ENCODE measurements at places on chromosomes 4 and X. TPM values are rescaled to one million over a fixed set of nuclear protein-coding genes. Genes with fewer than 3 reads are reported as not detected.

The KDR gene
- 2.5 TPM for total RNA-seq

The PARM1 gene
- 2.4 TPM for total RNA-seq

The SOWAHB gene
- total RNA-seq: 6.8 TPM

The NLGN4X gene
- total RNA-seq: 11.5 TPM

The CACNA1F gene
- not detected for total RNA-seq

DNA sequence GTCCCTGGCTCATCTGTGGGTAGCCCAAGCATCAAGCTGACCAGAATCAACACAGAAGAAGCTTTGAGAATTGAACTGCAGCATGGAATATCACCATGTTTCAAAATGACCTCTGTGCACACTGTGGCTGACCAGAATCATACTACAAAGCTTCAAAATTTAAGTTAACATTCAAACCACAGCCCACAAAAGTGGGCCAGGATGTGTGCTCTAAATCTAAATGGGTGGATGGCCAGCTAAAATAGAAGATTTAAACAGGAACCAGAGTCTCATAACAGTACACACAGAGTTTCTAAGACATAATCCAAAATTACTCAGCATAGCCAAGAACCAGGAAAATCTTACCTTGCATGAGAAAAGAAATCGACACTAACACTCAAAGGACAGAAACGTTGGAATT is 46.1 kb downstream of the KLF3 start:
- H3K4me1 ChIP-seq: no peaks in the 10 kb centered on the region
- no peak for DNase-seq
- no peaks in the 10 kb centered on the region for H3K27me3 ChIP-seq
- no peak overlapping the region for H3K4me3 ChIP-seq
- H3K27ac ChIP-seq: no peak overlapping the region
- no peaks in the 10 kb centered on the region for H3K36me3 ChIP-seq

DNA sequence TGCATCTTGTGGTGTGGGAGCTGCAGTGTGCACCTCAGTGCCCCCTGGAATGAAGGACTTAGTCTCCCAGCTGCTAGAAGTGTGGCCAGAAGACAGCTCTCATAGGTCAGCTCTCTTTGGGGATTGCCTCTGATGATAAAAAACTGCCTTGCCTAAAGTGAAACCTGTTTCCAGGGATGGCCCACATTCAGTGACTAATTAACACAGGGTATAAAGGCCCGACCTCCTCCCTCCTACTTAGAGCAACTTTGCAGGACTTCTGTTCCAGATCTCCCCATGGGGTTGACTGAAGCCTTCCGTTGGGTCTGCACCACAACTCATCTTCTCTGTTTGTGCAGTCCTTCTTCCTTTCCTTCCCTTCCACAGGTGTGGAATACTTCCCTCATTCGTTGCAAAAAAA is 53.2 kb downstream of the SPINK2 start:
- DNase-seq: no peak
- no peaks in the 10 kb centered on the region for H3K36me3 ChIP-seq
- H3K4me3 ChIP-seq: no peak overlapping the region
- no peaks in the 10 kb centered on the region for H3K4me1 ChIP-seq

DNA sequence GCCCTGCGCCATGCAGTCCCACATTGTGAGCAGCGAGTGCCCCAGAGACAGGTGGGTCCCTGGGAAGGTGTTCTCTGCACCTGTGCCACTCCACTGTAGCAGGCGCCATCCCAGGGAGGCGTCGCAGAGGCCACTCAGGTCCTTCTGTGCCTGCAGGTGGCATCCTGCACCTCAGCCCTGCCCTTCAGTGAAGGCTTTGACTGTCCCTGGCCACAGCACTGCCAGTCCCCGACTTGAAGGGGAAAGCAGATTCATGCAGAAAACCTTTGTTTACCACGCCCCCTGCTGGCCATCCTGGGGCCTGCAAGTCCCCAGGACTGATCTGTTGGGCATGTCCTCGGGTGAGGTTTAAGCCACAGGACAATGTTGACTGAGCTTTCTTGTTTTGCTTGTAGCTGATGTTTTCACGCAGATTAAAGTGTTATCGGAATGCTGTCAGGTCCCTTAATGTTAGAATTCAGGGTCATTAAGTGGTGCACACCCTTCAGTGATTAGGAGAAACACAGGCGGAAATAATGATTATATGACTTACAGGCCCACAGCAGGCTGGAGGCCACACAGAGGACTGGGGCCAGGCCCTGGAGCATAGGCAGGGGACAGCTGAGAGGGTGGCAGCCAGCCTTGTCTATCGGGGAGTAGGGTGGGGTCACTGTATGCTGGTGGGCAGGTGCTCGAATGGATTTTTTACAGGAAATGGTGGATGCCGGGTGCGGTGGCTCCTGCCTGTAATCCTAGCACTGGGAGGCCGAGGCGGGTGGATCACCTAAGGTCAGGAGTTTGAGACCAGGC is 5.0 kb downstream of the TACC3 start:
- peaks cover 9% of the 10 kb centered on the region for H3K36me3 ChIP-seq
- peaks cover 44% of the 10 kb centered on the region for H3K4me1 ChIP-seq
- H3K4me3 ChIP-seq: no peak overlapping the region
- DNase-seq: peak; percentile 42

DNA sequence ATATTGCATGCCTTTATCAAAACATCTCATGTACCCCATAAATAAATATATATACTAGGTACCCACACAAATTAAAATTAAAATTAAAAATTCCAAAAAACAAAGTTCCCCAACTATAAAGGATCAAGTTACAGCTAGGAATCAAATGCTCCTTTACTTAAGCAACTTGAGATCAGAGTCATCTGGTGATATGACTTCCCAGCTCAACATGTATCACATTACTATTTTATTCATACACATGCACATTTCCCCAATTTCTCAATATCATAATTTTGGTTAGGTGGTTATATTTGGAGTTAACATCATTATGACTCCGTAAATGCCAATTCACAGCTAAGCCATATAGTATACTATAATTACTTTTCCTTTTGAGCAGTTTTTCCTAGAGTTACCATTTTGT is 60.9 kb downstream of the CLOCK start:
- H3K27me3 ChIP-seq: no peaks in the 10 kb centered on the region
- no peak overlapping the region for H3K27ac ChIP-seq
- H3K4me3 ChIP-seq: no peak overlapping the region

DNA sequence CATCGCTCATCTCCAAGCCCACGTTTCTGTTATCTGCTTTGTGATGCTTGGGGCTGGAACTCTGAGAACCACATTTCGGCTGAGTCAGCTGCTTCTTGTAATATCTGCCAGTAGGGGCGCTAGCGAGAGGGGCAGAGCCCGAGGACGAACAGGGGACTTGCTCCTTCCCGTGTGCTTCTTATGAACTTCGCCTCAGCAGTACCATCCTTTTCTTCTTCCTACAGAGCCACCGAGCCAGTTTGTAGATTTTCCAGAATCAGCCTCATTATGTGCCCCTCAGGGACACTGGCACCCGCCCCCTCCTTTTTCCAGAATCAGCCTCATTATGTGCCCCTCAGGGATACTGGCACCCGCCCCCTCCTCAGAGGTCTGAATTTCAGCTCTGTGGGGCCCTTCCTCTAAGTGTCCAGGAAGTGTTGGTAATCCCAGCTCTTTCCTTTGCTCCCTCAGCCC is 441.7 kb upstream of the RASGEF1B start:
- H3K36me3 ChIP-seq: no peaks in the 10 kb centered on the region
- no peak for DNase-seq
- no peaks in the 10 kb centered on the region for H3K27me3 ChIP-seq
- H3K27ac ChIP-seq: no peak overlapping the region

DNA sequence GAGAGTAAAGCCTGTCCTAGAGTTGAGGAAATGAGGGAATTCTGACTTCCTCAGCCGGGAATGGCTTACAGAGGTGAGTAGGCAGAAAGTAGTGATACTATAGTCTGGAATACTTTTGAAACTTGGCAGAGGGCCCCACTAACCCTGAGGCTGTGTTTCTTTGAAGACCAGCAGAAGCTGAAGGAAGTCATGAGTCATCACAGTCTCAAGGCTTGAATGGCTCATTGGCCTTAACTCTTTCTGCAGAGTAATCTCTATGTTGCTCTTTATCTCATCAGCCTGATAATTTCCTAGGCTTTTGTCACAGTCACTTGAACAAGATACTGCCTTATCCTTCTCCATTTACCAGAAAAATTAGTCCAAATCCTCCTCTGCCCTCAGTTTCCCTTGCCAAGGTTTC is 80.8 kb downstream of the ANKRD50 start:
- H3K27ac ChIP-seq: peak overlapping the region; percentile 6
- DNase-seq: peak; percentile 98
- H3K27me3 ChIP-seq: no peaks in the 10 kb centered on the region
- H3K4me1 ChIP-seq: peaks cover 7% of the 10 kb centered on the region

DNA sequence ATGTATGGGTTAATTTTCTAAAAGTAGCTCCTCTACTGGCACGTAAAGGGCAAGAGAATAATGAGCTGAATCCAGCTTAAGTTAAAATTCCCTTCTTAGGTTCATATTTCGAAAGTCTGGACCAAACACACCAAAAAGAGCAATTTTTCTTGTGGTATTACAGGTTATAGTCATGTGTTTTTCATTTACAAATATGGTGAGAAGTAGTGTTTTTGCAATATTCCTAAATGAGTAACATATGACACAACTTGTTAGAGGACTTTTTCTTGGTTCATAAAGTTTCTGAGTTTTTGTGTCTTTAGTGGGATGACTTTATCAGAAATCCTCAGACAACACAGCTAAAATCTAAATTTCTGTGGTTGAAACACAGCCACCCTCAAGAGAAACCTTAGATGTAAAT is 172.1 kb downstream of the AFF2 start:
- no peaks in the 10 kb centered on the region for H3K4me1 ChIP-seq
- no peak overlapping the region for H3K27ac ChIP-seq
- H3K27me3 ChIP-seq: no peaks in the 10 kb centered on the region
- no peaks in the 10 kb centered on the region for H3K36me3 ChIP-seq
- H3K4me3 ChIP-seq: no peak overlapping the region
- no peak for DNase-seq

- H3K27me3 ChIP-seq: no peaks in the 10 kb centered on the region
- H3K36me3 ChIP-seq: no peaks in the 10 kb centered on the region
- H3K4me3 ChIP-seq: peak within 1 kb of the TSS; percentile 80
- H3K4me1 ChIP-seq: peaks cover 12% of the 10 kb centered on the region
- no peak within 1 kb of the TSS for H3K27ac ChIP-seq
- no peak for DNase-seq
Measured at GRCh38 chrX:108438110-108438623, at the start of gene COL4A6. COL4A6 (minus strand) TSS chrX:108438422; CDS start chrX:108438196, 226 bp downstream.

GRCh38 chr4:88630756-88631155 is 38.5 kb downstream of the HERC3 start:
- peak overlapping the region; percentile 80 for H3K27ac ChIP-seq
- H3K36me3 ChIP-seq: no peaks in the 10 kb centered on the region
- DNase-seq: peak; percentile 71
- peaks cover 13% of the 10 kb centered on the region for H3K4me1 ChIP-seq
- H3K27me3 ChIP-seq: no peaks in the 10 kb centered on the region

- no peaks in the 10 kb centered on the region for H3K4me1 ChIP-seq
- no peaks in the 10 kb centered on the region for H3K36me3 ChIP-seq
- peak; percentile 83 for DNase-seq
- no peak overlapping the region for H3K4me3 ChIP-seq
Measured at GRCh38 chr4:32858971-32859370, 2138.8 kb downstream of the PCDH7 start.

GRCh38 chr4:129899849-129900248 is 803.9 kb downstream of the C4orf33 start:
- no peaks in the 10 kb centered on the region for H3K27me3 ChIP-seq
- H3K36me3 ChIP-seq: no peaks in the 10 kb centered on the region
- no peak overlapping the region for H3K4me3 ChIP-seq
- no peaks in the 10 kb centered on the region for H3K4me1 ChIP-seq

GRCh38 chr4:20723463-20723862 is 23.2 kb downstream of the PACRGL start:
- no peaks in the 10 kb centered on the region for H3K4me1 ChIP-seq
- no peaks in the 10 kb centered on the region for H3K27me3 ChIP-seq
- H3K36me3 ChIP-seq: peaks cover 2% of the 10 kb centered on the region
- DNase-seq: no peak
- H3K4me3 ChIP-seq: no peak overlapping the region

- no peak overlapping the region for H3K27ac ChIP-seq
- H3K36me3 ChIP-seq: no peaks in the 10 kb centered on the region
- H3K4me3 ChIP-seq: no peak overlapping the region
Measured at GRCh38 chrX:106484233-106484632, 127.5 kb upstream of the RADX start.

- H3K4me3 ChIP-seq: no peak overlapping the region
- no peaks in the 10 kb centered on the region for H3K27me3 ChIP-seq
- no peaks in the 10 kb centered on the region for H3K36me3 ChIP-seq
- no peak overlapping the region for H3K27ac ChIP-seq
- no peaks in the 10 kb centered on the region for H3K4me1 ChIP-seq
Measured at GRCh38 chr4:28176942-28177341, 1316.3 kb downstream of the STIM2 start.
